M059J (cell line): ENCODE measurements at places on chromosomes 3 and 15.

GRCh38 chr3:72673011-72673771 is 175.1 kb downstream of the SHQ1 start:
- no peak for DNase-seq

- no peak for DNase-seq
These were observed 12.0 kb downstream of the DLL4 start for GRCh38 chr15:40941068-40941527.

DNA sequence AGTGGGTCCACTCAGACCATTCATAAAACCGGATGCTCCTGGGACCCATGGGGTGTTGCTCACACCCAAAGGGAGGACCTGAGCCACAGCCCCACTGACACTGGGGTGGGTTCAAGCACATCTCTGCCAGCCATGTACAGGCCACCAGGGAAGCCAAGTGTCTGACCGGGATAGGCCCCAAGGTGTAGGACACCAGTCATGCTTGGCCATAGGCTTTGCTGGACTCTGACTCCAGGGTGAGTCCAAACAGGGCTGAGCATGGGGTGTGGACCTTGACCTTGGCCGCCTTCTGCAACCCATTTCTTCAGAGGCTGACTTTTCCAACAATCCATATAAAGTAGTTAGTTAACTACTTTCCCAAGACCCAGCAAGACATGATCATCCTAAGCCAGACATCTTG is 31.4 kb upstream of the DUSP7 start:
- no peak for DNase-seq

DNA sequence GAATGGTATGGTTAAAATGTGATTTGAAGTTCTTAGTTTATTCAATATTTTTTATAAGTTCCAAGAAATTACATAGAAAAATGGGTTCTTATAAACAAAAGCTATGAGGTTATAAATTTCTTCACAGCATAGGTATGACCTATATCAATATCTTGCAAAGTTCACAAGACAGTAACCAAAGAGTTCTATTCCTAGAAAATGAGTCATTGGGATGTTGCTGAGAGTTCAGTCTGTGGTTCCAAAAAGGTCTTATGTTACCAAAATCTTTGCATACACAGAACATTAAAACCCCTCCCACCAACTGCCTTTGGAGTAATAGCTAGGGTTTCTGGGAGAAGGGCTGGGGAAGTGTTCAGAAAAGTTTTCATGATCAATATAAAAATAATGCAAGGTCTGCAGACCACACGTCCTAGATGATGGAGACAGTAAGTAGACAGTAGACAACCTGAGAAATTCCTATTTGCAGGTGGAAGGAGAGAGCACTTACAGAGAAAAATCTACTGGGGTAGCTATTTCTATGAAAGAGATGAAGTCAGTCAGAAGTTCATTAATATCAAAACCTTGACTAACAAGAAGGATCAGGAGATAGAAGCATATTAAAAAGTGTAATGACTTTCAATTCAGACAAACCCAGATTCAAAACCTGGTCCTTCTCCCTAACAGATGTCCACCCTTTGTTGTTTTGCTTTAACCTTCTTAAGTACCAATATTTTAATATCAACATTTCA is 279.3 kb downstream of the KCNH8 start:
- DNase-seq, result no peak

DNA sequence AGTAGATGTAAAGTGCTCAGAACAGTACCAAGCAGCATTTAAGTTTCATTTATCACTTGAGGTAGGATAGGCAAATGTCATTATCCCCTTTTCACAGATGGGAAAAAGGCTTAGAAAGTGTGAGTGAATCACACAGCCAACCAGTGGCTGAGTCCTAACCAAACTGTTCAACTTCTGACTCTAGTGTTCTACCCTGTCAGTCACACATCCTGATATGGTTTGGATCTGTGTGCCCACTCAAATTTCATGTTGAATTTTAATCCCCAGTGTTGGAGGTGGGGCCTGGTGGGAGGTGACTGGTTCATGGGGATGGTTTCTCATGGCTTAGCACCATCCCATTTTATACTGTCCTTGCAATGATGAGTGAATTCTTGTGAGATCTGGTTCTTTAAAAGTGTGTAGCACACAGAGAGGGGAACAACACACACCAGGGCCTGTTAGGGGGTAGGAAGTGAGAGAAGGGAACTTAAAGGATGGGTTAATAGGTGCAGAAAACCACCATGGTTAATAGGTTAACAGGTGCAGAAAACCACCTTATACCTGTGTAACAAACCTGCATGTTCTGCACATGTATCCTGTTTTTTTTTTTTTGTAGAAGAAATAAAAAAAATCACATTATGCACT is 304.7 kb downstream of the SUCLG2 start:
- DNase-seq, result peak; percentile 47
